ENCODE measurements at places on chromosomes 7 and 10. TPM values are rescaled to one million over a fixed set of nuclear protein-coding genes. Genes with fewer than 3 reads are reported as not detected.

- DNase-seq = peak; percentile 49
- peak overlapping the region; percentile 79 for H3K4me3 ChIP-seq
- H3K4me1 ChIP-seq = peaks cover 3% of the 10 kb centered on the region
- H3K27ac ChIP-seq = peak overlapping the region; percentile 88
- H3K27me3 ChIP-seq = no peaks in the 10 kb centered on the region
- H3K36me3 ChIP-seq = no peaks in the 10 kb centered on the region
Measured at GRCh38 chr7:156640949-156641485, 443 bp downstream of the RNF32 start.

DNA sequence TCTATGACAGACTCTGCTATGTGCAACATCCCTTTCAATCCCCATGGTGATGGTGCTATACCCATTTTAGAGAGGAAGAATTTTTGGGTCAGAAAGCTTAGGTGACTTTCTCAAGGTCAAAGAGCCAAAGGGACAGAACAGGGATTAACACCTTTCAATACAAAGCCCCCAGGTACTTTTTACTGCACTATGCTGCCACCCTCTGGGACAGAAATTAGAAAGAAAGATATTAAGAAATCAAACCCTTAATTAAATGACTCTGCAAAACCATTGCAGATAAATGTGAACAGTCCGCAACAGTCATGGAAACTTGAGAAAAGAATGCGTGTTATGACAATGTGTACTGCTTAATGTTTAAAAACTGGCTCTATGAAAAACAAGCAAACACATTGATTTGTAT, 673.7 kb downstream of the MAGI2 start:
- no peak overlapping the region for H3K4me3 ChIP-seq
- no peak for DNase-seq
- no peak overlapping the region for H3K27ac ChIP-seq

DNA sequence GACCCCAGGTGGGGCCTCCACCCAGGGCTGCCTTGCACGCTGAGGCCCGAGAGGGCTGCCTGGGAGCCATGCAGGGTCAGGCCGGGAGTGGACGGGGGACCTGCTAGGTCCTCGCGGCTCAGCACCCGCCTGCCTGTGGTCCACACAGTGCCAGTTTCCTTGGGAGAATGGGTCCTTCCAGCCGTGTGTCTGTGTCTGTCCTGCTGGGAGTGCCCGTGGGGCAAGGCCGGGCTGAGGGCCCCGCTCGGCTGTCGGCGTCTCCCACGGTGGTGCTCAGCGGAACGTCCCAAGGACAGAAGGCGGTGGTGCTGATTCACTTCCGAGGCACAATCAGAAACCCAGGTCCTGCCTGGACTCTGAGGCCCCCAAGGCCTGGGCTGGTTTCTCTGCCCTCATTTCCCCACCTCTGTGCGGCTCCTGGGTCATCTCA, 23.2 kb upstream of the GTPBP4 start:
- no peaks in the 10 kb centered on the region for H3K27me3 ChIP-seq
- no peak for DNase-seq
- no peak overlapping the region for H3K27ac ChIP-seq
- no peaks in the 10 kb centered on the region for H3K4me1 ChIP-seq
- H3K4me3 ChIP-seq = no peak overlapping the region

DNA sequence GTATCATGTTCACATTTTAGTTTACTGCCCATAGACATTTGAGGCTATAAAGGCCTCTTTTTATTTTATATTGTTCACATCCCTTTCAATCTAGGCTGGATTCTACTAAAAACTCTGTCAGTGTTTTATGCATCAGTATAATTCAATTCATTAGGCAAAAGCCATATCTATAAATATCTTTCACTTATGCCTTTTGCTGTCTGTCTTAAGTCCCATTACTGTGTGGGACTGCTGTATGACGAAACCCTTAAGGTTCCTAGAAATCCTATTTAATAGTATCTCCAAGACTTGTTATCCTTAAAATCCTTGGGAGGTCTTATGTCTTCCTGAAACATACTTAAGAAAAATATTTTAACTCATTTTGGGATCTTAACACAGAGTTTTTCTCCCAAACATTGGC, 139.2 kb downstream of the HGF start:
- no peaks in the 10 kb centered on the region for H3K27me3 ChIP-seq
- no peak overlapping the region for H3K4me3 ChIP-seq
- peaks cover 2% of the 10 kb centered on the region for H3K4me1 ChIP-seq
- H3K27ac ChIP-seq = no peak overlapping the region
- DNase-seq = no peak

DNA sequence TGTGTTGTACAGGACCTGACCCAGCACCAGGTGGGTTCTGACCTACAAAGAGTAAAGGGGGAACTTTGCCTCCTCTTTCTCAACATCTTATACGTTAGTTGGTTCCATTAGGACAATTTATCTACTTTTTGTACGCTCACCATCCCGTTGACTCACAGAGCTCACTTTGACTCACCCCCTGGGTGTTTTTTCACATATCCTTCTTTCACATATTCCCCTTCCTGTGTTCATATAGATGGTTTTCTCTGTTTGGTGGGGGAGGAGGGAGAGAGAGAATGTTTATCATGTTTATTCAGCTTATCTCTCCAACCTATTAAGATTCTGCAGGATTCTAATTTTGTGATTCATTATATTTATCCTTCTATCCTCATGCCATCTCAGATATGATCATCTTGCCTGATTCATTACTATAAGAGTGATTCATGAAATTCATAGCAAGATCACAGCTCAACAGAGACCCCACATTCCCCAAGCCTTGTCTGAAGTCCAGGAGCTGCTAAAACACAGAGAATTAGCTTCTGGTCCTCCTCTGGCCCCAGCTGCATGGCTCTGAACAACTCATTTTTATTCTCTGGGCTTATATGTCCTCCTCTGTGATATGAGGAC, 37.2 kb downstream of the PRSS2 start:
- peak overlapping the region; percentile 96 for H3K27ac ChIP-seq
- peaks cover 52% of the 10 kb centered on the region for H3K4me1 ChIP-seq
- H3K4me3 ChIP-seq = no peak overlapping the region
- no peaks in the 10 kb centered on the region for H3K27me3 ChIP-seq
- H3K36me3 ChIP-seq = peaks cover 8% of the 10 kb centered on the region

Gene OR13A1
- total RNA-seq = not detected

GRCh38 chr7:101166909-101167644, 1.7 kb upstream of the VGF start:
- H3K27ac ChIP-seq = no peak overlapping the region
- peaks cover 69% of the 10 kb centered on the region for H3K4me1 ChIP-seq
- peaks cover 41% of the 10 kb centered on the region for H3K27me3 ChIP-seq

- DNase-seq = peak; percentile 65
- peak overlapping the region; percentile 99 for H3K27ac ChIP-seq
- peaks cover 57% of the 10 kb centered on the region for H3K4me1 ChIP-seq
- no peaks in the 10 kb centered on the region for H3K36me3 ChIP-seq
Measured at GRCh38 chr10:78973901-78974616, 94.7 kb upstream of the ZMIZ1 start.

Gene PRSS37
- total RNA-seq = not detected

Gene SPAM1
- total RNA-seq = not detected

- peaks cover 35% of the 10 kb centered on the region for H3K4me1 ChIP-seq
- no peaks in the 10 kb centered on the region for H3K27me3 ChIP-seq
- no peaks in the 10 kb centered on the region for H3K36me3 ChIP-seq
- peak overlapping the region; percentile 5 for H3K4me3 ChIP-seq
- peak overlapping the region; percentile 55 for H3K27ac ChIP-seq
Measured at GRCh38 chr7:143013473-143013872, 13.5 kb downstream of the OR9A2 start.

- H3K4me1 ChIP-seq = no peaks in the 10 kb centered on the region
- no peaks in the 10 kb centered on the region for H3K36me3 ChIP-seq
- peaks cover 76% of the 10 kb centered on the region for H3K27me3 ChIP-seq
- no peak overlapping the region for H3K4me3 ChIP-seq
Measured at GRCh38 chr7:1239803-1240516, 7.3 kb downstream of the UNCX start.

Gene TAS2R41
- total RNA-seq = not detected

DNA sequence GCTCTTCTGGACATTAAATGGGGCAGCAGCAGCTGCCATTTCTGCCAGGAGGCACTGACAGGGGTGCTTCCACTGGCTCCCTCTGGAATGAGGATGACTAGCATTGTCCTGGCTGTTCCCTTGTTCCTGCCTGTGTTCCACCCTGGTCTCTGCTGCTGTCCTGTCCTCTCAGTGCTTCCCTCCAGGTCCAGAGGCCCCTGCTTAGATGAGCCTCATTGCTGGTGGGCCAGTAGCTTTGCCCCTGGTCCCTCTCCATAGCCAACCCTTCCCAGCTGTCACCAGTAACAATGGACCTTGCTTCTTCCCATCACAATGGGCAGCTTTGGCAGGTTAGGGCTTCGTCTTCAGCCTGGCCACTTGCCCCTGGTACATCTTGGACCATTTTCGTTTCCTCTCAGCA, 561.1 kb downstream of the TCERG1L start:
- DNase-seq = no peak
- H3K27ac ChIP-seq = no peak overlapping the region
- no peaks in the 10 kb centered on the region for H3K4me1 ChIP-seq
- H3K36me3 ChIP-seq = no peaks in the 10 kb centered on the region
- no peaks in the 10 kb centered on the region for H3K27me3 ChIP-seq

- H3K4me3 ChIP-seq = no peak overlapping the region
- DNase-seq = no peak
- no peaks in the 10 kb centered on the region for H3K27me3 ChIP-seq
- H3K4me1 ChIP-seq = peaks cover 7% of the 10 kb centered on the region
- no peak overlapping the region for H3K27ac ChIP-seq
Measured at GRCh38 chr7:139648391-139648861, 124.9 kb downstream of the CLEC2L start.

- DNase-seq = no peak
- H3K27ac ChIP-seq = peak overlapping the region; percentile 72
- peaks cover 75% of the 10 kb centered on the region for H3K36me3 ChIP-seq
- H3K4me1 ChIP-seq = peaks cover 14% of the 10 kb centered on the region
Measured at GRCh38 chr7:134942690-134943466, 43.4 kb upstream of the AGBL3 start.

DNA sequence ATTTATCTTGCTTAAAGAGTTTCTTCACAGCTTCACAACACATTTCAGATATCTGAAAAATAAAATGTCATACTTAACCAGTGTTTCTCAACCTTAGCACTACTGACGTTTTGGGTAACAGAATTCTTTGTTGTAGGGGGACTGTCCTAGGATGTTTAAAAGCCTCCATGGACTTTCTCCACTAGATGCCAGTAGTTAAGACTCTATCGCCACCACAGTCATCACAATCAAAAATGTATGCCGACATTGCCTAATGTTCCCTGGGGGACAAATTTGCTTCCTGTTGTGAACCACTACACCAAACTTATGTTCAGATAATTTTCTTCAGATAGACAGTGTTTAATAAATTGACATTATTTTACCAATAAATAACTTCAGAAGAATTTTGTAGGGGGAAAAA, 13.4 kb downstream of the NOC3L start:
- no peak overlapping the region for H3K27ac ChIP-seq
- DNase-seq = no peak
- peaks cover 47% of the 10 kb centered on the region for H3K36me3 ChIP-seq
- no peaks in the 10 kb centered on the region for H3K4me1 ChIP-seq

Gene HOXA10
- not detected for total RNA-seq
